ENCODE measurements at places on chromosomes 13 and 19. TPM values are rescaled to one million over a fixed set of nuclear protein-coding genes. Genes with fewer than 3 reads are reported as not detected.

The PDE4C gene
- 3.6 TPM for total RNA-seq

The GRIN2D gene
- 0.16 TPM for total RNA-seq

The FXYD7 gene
- not detected for total RNA-seq

The ANKLE1 gene
- total RNA-seq, result 0.71 TPM

The LILRB4 gene
- 6.4 TPM for total RNA-seq

The ZNF606 gene
- 9.8 TPM for total RNA-seq

The GNG8 gene
- total RNA-seq, result not detected

The CFAP97D2 gene
- not detected for total RNA-seq

The CNFN gene
- total RNA-seq, result not detected

GRCh38 chr19:32396046-32396652 is 9.4 kb upstream of the DPY19L3 start:
- no peak for DNase-seq

DNA sequence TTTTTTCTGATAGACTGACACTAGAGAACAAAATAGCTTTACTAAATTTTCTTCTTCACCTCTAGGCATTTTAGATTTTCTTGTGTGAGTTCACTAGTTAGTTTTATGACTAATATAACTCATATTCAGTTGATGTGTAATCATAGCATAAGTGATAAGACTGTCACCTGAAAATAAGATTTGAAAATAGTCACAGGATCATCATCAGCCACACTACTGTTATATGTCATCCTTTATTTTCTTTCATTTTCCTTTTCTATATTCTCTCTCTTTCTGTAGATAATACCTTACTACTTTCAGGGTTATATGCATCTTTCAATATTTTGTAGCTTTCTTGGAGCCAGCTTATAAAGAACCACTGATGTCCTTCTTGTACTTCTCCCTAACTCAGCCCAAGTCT is 292.6 kb downstream of the TDRD3 start:
- no peak for DNase-seq

- no peak for DNase-seq
Measured at GRCh38 chr13:74891610-74892009, 590.4 kb downstream of the TBC1D4 start.

DNA sequence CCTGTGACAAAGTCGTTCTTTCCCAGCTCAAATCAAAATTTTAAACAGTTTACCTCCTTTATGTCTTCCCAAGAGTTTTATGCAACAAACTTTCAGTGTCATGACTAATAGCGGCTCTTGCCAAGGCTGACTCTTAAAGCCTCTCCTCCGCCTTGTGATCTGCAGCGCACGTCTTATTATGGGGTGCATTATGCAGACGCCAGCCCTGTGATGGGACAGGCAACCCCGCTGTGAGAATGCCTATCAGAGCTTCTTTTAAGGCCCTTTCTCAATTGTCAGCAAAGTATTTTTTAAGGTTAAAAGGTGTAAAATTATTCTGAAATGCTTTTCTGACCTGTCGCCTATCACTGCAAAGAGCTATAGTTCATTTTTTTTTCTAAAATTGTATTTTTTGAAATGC is 152.8 kb downstream of the SOX1 start:
- no peak for DNase-seq

- no peak for DNase-seq
Measured at GRCh38 chr13:74306496-74306895, 172.3 kb upstream of the KLF12 start.

- no peak for DNase-seq
Measured at GRCh38 chr13:105118426-105118985, 1417.0 kb downstream of the EFNB2 start.

- DNase-seq, result no peak
Measured at GRCh38 chr19:53772943-53773342, 51.2 kb downstream of the NLRP12 start.

DNA sequence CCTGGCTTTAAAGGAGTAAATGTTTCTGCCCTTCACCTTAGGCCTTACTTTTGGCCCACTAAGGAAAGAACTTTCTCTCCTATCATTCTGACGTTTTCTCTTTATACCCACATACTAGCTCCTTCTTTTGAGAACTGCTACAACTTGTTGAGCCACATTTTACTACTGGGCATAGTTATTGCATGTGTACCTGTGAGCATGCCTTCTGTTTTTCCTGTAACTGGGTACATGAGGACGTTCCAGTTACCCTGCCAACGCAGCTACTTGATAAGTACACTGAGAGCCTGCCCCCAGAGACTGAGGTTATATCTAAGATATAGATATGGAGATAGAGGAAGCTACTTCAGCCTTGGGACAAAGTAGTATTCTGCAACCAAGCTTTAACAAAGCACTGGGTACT is 3.5 kb downstream of the CCDC169 start:
- no peak for DNase-seq

DNA sequence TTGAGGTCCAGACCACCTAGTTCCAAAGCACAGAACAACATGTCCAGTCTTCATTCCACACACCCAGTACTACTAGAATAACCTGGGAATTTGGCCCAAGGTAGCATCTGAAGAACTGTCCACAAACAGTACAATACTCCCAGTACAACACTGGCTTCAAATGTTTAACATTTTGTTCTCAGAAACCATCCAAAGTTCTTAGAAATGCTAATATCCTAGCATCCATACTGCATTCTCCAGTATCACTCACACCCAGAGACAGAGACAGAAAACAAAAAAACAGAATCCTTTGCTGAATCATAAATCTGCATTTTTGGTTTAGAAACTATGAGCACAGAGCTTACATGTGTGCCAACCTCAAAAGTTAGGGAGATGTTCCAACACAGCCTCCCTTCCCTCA is 490.8 kb downstream of the FOXO1 start:
- no peak for DNase-seq

- no peak for DNase-seq
Measured at GRCh38 chr13:45196096-45196495, 4.7 kb downstream of the KCTD4 start.

DNA sequence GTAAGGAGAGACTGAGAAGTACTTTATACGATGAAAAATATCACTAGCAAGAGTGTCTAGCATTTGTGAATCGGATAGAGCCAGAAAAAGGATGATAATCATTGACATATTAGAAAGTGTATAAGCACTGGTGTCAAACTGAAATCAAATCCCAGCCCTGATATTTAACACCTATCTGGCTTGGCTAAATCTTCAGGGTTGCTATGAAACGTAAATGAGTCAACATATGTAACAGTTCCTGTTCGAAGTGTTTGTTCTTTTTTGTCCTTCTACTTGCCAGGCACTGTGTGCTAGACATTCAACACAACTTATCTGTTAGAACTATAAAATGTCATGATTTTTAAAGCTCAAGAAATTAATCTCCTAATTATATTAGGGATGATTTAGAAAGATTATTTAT is 40.8 kb downstream of the SERPINE3 start:
- no peak for DNase-seq

DNA sequence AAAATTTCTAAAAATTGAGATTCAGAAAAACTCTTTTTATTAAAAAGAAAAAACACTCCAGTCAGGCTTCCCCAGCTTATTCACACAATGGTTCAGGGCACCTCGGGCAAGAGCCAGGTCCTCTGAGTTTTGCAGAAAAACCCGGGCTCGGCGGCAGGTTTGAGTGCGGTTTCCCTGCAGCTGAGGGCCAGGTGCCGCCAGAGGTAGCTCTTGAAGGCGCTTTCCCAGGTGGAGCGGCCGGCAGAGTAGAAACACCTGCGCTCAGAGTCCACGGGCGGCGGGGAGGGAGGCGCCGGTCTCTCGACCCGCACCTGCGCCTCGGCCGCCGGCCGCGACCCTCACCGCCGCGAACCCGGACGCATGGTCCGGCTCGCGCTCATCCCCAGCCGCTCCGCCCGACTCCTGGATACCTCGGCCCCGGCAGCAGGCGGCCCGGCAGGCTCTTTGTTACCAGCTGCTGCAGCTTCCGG is 444 bp downstream of the PROSER1 start:
- peak; percentile 64 for DNase-seq

DNA sequence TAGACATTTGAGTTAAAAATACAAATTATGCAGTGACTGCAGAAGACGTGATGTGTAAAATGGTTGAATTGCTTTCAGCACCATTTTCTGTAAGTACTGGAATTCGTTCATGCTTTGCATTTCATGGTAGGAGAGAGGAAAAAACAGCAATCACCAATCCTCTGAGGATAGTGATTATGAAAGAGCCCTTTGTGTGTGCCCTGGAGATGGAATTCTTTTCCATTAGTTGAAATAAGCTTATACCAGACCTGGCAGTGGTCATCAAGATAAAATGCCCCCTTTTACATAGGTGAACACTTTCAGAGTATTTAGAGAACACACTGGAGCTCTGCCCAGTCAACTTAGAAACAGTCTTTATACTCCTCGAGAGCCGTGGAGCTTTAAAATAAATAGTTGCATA is 1.7 kb downstream of the CNMD start:
- no peak for DNase-seq

GRCh38 chr13:106143392-106143791 is 392.1 kb downstream of the EFNB2 start:
- DNase-seq, result no peak

- DNase-seq, result no peak
Measured at GRCh38 chr13:47087241-47087640, 190.4 kb upstream of the HTR2A start.

- DNase-seq, result no peak
Measured at GRCh38 chr13:40452038-40452666, 214.3 kb downstream of the FOXO1 start.

- DNase-seq, result no peak
Measured at GRCh38 chr19:1437609-1438008, 587 bp upstream of the RPS15 start.

DNA sequence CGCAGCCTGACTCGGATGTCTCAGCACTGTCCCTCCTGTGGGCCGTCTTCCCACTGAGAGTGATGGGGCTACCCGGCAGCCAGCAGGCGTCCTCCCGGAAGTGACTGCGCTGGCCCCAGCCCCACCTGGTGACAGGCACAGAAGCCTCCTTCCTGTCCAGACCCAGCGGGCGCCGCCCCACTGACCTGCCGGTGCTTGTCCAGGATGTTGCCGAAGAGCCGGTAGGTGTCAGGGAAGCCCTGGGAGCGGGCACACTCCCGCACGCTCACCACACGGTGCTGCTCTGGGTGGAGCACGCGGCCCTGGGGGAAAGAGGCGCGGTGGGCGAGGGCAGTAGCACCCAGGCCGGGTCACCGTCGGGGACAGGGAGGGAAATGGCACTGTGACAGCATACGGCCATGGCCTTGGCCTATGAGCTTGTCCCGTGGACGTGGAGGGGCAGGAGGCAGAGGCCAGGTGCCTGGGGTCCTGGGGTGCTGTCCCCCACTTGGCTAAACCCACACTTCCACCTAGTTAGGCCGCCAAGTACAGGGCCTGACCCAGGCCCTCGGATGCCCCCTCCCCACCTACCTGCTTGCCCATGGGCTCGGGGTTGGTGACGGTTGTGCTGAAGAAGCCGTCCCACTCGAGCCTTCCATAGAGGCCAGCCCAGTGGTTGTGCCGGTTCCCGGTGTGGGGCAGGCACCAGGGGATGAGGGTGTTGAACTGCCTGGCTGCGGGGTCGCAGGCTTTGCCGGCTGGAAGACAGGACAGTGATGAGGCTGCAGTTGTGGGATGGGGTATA is 16.0 kb upstream of the EIF3G start:
- DNase-seq, result no peak

- DNase-seq, result peak; percentile 71
Measured at GRCh38 chr19:16660763-16661479, at the start of gene TMEM38A. Gene TMEM38A (plus strand): TSS chr19:16661139. CDS start chr19:16661218, 79 bp downstream.

DNA sequence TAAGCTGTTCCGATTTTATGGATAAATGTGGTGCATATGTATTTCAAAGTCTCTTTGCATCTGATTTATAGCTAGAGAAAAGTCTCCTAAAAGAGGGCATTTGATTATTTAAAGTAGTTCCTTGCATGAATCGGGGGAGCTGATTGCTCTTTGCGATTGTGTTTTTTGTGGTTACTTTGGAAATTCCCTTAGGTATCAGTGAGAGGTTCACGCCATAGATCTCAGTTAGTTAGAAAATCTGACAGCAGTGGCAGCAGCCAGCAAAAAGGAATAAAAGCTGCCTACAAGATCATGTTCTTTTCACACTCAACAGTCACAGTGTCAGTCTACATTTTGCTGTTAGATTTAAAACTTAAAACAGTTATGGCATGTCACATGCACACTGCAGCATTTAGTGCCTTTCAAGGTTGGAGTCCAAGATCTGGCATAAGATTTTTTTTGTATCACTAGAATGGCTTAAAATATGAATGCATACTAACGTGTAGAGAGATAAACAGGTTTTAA is 436.5 kb upstream of the PCDH20 start:
- DNase-seq, result no peak

DNA sequence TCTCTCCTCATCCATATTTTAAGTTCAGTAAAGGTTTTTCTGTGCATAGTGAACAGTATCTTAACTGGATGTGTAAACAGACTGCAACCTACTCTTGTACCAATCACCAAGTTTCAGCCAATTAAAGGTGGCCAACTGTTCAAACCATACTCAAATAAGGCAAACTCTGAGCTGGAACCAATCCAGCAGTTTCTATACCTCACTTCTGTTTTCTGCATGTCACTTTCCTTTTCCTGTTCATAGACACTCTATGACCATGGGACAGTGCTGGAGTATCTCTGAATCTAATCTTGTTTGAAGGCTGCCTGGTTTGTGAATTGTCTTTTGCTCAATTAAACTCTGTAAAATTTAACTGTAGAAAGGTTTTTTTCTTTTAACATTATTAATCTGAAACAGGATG is 470.3 kb upstream of the SLITRK6 start:
- no peak for DNase-seq

DNA sequence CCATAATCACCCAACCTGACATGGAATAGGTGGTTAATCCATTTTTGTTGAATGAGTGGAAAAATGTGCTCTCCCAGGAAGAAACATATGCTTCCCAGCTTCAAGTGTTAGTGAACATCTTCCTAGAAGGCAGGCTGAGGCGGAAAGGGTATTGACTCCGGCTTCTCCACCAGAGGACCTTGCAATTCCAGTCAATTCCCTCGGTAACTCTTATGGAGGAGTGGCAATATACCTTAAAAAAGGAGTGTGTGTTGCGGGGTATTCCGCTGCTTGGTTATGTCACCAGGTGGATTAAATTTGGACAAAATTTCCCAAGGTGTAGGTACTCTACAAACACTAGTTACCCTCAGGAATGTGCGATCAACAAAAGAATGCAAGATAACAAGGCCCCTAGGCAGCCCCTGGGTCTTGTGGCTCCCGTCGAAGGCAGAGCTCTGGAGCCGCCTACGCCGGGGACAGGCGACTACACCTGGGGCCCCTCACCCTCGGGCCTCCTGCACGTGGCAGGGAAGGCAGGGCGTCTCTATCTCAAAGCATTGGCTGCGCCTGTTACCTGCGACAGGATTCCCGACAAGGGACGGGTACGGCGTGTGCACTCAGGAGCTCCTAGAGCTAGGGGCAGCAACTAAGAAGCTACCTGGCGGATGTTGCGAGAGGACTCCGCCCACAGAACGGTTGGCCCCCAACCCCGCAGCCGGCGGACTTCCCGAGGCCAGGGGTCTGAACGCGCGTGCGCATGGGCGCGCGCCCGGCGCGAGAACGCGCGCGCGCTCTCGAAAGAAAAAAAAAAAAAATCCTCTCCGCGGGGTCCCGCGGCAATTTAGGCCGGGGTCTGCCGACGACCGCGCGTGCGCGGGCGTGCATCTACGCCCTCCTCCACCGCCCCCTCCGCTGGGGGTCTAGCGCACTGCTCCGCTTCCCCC is at the start of gene WDR87:
Gene WDR87 (minus strand): TSS at position 649 of the 923 bp plus-strand sequence. CDS start 8,355 bp downstream, outside the sequence.
- no peak for DNase-seq
